Effector CD4-positive, alpha-beta T cell (primary cell): ENCODE measurements at places on chromosomes 2 and 18.

DNA sequence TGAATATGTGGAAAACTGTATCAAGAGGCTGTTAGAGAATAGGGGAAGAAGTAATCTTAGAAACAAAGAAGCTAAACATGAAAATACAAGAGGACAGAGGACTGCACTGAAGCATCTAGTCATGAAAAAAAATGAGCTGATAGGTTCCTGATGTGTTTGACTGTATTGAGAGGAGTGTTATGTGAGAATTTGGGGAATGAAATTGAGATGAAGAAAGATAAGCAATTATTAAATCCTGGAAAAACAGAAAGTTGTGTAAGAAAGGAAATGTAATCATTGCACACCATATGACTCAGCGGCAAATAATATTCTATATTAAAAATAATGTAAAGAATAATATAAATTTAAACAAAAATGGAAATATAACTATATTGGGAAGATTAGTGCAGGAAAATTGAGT, 71.2 kb downstream of the SEMA4F start:
- DNase-seq: no peak

GRCh38 chr18:63970809-63971205, 926 bp downstream of the SERPINB8 start:
- DNase-seq: no peak

DNA sequence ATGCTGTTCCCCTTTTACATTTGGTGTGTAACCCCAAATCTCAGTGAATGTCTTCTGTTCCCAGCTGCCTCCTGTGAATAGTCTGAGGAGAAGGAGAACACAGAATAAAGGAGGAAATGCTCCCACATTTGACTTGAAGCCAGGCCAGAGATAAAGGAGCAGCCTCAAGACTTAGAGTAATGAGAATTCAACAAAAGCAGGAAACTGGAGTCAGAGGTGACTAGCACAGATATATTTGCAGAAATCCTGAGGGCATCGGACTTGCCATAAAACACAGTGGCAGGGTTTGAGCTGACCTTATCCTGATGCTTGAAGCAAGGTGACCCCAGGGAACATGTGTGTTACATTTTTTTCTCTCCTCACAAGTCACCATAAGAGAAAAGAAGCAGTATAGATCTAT, 291.4 kb upstream of the RND3 start:
- DNase-seq: no peak

- DNase-seq: no peak
These were observed 212.1 kb upstream of the COPS8 start for GRCh38 chr2:236873636-236874035.

DNA sequence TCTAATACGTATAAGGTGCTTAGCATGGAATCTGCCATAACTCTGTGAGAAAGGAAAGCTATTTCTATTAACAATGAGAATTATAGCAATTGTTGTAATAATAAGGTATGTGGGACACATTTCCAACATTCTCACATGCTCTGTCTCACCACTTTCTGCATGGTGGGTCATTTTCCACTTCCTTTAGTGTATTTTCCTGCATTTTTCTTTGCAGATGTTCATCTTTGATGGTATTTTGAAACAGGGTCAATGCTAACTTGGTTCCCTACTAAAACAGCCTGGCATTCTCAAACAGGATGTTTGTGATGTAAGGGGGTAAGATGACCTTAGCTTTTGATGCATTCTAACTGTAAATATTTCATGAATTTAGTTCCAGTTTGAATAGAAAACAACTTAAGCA, 54.7 kb downstream of the MYO1B start:
- DNase-seq: no peak

DNA sequence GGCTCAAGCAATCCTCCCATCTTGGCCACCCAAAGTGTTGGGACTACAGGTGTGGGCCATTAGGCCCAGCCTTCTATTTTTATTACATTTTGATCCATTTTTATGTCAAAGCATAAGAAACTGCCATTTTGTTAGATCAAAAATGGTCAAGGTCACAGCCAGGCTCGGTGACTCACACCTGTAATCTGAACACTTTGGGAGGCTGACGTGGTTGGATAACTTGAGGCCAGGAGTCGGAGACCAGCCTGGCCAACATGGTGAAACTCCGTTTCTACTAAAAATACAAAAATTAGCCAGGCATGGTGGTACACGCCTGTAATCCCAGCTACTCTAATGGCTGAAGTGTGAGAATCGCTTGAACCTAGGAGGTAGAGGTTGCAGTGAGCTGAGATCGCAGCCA, 49.2 kb downstream of the EEF1B2 start:
- no peak for DNase-seq

DNA sequence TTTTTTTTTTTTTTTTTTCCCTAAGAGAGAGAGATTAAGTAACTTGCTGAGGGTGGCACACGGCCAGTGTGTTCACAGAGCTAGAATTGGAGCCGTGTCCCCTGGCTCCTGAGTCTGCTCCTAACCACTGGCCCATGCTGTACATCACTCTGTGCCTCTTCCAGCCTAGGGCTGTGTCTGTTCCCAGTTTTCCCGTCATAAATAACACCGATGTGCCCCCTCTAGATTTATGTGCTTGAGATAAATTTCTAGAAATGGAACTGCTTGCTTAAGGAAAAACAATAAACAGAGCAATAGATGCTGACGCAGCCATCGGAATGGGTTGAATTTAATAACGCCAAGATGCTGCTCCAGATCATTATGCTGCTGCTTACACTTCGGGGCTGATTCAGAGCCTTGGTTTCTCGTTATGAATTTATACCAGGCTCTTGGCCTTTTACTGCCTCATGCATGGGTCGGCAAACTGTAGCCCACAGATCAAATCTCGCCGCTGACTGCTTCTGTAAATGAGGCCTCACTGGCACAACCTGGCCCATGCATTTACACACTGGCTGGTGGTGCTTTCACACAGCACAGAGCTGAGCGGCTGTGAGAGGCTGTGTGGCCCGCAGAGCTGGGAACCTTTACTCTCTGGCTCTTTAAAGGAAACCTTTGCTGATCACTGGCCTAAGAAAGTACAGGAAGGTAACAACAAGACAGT, 58.1 kb downstream of the NDUFA10 start:
- no peak for DNase-seq

- no peak for DNase-seq
These were observed 87.4 kb upstream of the SERPINE2 start for GRCh38 chr2:224126440-224126839.

DNA sequence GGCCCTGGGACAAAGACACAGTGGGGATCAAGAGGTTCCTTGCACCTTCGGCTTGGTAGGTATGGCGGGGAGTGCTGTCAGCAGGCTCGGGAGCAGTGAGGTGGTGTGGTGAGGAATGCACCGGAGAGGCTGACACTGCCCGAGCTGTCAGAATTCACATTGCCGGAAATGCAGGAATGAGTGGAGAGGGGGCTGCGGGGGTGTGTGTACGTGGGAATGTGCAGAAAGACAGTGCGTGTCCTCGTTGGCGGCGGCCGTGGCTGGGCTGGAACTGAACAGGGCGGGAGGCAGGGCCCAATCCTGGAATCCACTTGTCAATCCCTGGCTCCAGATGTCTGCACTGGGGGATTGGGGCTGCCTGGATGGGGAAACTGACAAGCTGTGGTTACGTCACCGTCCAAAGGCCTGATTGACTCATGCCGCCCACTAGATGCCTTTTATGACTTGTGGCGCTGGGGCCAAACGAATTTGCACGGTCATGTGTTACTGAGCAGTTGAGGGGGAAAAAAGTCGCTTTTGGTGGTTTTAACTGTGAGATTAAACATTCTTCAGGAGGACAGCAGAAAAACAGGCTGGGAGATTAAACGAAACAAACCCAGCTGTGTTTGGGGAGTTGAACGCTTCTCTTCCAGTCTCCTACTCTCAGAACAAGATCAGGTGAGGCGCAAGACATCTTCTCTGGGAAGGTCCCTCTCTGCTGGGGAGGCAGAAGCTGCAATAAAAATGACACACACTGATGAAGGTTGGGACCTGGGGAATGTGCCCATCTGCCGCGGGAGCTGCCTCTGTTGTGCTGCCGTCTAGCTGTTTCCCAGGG, 189.4 kb upstream of the GLI2 start:
- no peak for DNase-seq

GRCh38 chr2:14567561-14567960, 65.0 kb upstream of the LRATD1 start:
- no peak for DNase-seq

GRCh38 chr2:54444503-54444902, 11.6 kb upstream of the SPTBN1 start:
- DNase-seq: no peak

- DNase-seq: no peak
These were observed 5.3 kb upstream of the TLK1 start for GRCh38 chr2:171165967-171166327.

- DNase-seq: no peak
These were observed 1.7 kb downstream of the OBSL1 start for GRCh38 chr2:219569635-219570034.
